ENCODE measurements at places on chromosomes 2 and 18.

- DNase-seq = no peak
Measured at GRCh38 chr2:240809276-240809675, 10.7 kb downstream of the KIF1A start.

GRCh38 chr18:44725300-44726058 lies 44.8 kb downstream of the SETBP1 start:
- peak; percentile 58 for DNase-seq

DNA sequence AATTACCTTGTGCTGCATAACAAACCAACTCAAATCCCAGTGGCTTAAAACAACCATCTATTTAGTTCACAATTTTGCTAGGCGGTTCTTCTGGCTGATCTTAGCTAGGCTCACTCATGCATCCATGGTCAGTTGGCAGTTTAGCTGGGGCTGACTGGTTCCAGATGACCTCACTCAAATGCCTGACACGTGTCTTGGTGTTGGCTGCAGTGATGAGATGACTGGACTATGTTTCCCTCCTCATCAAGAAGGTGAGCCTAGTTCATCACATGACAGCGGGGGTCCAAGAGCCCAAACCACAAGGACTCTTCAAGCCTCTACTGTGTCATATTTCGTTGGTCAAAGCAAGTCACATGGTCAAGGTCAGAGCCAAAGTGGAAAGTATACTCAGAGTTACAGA lies 42.7 kb upstream of the ACTR3 start:
- DNase-seq = no peak

- no peak for DNase-seq
Measured at GRCh38 chr2:15041429-15041837, 408.9 kb downstream of the LRATD1 start.

- no peak for DNase-seq
Measured at GRCh38 chr18:5318061-5318700, 22.7 kb upstream of the ZBTB14 start.

DNA sequence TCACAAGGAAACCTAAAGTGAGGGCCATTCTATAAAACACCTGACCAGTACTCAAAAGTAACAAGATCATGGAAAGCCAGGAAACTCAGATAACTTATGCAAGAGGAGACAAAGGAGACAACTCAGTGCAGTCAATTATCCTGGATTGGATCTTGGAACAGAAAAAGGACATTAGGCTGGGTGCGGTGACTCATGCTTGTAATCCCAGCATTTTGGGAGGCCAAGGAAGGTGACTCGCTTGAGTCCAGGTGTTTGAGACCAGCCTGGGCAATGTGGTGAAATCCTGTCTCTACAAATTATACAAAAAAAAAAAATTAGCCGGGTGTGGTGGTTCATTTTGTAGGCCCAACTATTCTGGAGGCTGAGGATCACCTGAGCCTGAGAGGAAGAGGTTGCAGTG lies 424.5 kb upstream of the SPRED2 start:
- DNase-seq = no peak

DNA sequence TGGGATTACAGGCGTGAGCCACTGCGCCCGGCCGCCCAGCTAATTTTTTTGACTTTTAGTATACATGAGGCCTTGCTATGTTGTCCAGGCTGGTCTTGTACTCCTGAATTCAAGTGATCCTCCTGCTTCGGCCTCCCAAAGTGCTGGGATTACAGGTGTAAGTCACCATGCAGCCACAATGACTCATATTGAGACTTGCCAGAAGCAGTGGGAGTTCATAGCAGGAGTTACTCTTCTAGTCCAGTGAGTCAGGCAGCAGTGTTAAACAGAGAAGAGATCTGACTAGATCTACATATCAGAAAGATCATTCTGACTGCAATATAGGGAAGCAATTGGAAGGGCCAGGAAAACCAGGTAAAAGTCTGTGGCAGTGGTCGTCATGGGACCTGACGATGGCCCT lies 1.5 kb upstream of the FLACC1 start:
- DNase-seq = no peak

DNA sequence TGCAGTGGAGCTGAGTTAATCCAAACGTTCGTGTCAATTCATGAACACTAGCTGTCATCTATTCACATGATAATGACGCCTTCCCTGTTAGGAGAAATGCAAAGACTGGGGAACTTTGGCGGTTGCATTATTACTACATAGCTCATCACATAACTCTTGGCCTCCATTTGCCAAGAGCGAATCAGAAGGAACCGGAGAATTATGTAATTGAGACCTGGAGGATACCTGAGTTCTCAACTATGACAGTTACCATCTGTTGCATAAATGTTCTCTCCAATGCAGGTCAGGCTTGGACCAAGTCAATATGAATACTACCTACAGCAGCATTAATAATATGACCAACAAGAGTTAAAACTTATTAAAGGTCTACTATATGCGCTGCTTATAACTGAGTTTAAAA lies 274.5 kb downstream of the CLIP4 start:
- DNase-seq = no peak

- DNase-seq = no peak
Measured at GRCh38 chr2:40123746-40124145, 328.1 kb downstream of the SLC8A1 start.

- no peak for DNase-seq
Measured at GRCh38 chr2:176599796-176600485, 330.7 kb downstream of the MTX2 start.

- DNase-seq = no peak
Measured at GRCh38 chr2:207160115-207160514, 5.6 kb downstream of the KLF7 start.

DNA sequence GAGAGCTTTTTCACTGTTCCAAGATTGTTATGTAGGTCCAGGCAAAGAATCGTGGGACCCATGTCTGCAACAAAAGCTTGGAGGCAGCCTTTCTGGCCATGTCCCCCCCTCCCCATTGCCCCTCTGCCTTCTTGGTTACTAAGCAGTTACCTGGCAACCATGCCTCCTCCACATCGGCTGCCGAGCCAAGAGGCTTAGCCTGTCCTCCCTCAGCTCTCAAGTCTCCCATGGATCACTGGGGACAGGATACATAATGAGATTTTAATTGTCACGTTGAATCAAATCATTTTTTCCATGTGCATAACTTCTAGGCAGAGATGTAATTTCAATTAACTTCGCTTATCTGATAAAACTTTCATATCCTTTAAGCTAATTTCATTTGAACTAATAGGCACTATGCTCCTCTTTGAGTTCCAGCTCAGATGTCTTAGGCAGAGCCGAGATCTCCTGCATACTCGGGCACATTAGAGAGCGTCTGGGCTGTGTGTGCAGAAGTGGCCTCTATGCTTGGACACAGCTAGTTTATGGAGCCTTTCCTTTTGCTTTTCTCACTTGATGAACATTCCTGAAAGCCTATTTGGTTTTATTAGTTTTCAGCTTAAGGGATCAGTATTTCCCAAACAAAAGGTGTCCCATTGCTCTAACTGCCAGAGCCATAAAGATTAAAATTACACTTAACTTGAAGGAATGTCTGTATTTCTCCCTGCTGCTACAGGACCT lies 80.7 kb downstream of the LYPD1 start:
- DNase-seq = no peak

DNA sequence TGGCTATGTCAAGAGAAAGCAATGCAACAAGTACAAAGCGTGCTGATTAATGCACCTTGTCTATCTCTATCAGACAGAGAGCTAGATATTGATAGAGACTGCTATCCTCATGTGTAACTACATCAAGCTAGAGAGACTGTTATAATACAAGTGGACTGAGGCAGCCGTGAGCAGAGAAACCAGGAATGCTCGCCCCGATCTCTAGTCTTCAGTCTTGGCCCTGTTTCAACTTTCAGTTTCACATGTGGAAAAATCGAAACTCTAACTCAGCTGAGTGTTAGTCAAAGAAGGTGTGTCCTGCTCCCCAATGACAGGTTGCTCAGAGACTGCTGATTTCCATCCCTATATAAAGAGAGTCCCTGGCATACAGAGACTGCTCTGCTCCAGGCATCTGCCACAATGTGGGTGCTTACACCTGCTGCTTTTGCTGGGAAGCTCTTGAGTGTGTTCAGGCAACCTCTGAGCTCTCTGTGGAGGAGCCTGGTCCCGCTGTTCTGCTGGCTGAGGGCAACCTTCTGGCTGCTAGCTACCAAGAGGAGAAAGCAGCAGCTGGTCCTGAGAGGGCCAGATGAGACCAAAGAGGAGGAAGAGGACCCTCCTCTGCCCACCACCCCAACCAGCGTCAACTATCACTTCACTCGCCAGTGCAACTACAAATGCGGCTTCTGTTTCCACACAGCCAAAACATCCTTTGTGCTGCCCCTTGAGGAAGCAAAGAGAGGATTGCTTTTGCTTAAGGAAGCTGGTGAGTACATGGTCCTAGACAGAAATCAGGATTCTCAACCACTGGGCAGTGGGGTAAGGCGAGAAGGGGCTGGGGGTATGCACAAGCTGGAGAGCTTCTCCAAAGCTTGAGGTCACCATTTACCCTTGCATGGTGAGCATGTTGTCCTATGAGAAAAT lies at the start of gene RSAD2:
RSAD2 (plus strand) TSS at position 376 of the 903 bp plus-strand sequence; CDS start at position 400, 24 bp downstream.
- DNase-seq = no peak

DNA sequence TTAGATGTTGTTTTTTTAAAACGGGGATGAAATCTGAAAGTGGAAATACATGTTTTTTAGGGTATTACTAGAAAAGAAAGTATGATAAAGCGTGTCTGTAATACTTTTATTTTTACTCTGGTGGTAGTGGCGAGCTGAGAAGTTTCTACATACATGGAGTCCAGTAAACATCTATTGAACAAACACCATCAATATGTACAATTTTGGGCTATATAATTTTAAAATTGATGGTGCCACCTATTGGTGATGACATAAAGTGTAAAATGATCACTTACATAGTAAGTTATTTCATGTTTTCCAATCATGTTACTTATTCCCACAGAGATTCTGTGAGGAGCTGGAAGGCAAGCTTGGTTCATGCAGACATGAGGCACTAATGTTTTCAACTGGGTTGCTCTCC lies 31.5 kb upstream of the NFE2L2 start:
- no peak for DNase-seq

GRCh38 chr18:54742120-54742519 lies 86.2 kb upstream of the RAB27B start:
- DNase-seq = no peak

DNA sequence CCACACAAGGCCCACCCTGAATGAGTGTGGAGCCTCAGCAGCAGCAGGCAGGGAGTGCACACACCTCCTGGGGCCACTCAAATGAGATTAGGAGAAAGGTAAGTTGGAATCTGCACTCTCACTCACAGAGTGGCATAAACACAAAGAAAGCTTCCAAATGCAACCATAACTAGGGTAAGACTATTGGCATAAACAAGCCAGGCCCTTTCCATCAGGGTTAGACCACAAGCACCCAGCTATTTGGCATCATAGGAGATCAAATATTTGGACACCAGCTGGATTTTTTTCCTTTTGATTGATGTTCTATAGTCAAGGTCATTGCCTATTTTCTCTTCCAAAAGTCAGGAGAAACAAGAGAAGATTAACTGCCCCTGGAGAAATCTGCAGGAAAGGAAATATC lies 471.5 kb downstream of the TXNL1 start:
- no peak for DNase-seq

- DNase-seq = no peak
Measured at GRCh38 chr2:27638037-27638637, 9.3 kb downstream of the GPN1 start.

DNA sequence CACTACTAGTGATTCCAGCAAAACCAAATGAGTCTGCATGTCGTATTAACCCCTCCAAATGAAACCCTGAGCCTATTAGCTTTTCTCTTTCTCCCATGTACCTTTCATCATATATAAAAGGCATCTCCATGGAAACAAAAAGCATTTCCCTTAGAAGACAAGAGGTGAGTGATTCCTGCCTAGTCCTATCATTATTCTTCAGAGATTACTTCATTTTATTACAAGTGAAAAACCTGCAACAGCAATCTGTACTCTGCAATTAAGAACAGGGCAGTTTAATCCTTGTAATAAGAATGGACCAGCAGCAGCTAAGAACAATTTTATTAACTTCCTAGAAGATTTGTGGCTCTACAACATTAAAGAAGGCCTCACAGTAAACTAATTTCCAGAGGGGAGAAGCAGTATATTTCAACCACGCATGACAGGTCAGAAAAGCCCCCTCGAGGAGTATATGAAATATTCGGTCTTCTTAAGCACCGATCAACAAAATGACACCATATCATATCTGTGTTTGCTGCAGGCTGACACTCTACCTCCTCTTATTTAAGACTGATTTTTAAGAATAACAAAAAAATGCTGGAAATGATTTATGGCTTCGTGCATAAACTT lies 132.3 kb upstream of the TFPI start:
- no peak for DNase-seq

DNA sequence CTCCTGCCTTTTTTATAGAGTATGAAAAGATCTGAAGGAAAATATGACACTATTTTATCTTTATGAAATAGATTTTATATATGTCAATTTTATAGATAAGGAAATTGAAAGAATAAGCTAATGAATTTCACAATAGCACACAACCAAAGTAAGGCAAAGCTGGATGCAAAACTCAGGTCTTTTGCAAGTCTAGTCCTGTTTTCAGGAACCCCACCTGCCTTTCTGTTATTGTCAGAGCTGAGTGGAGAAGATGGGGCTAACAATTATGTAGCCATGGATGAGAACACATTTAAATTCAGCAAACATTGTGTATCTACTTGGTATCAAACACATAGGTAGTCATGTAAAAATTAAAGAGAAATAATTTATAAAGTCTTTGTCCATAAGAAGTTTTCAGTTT lies 161.5 kb upstream of the ZEB2 start:
- DNase-seq = no peak

GRCh38 chr2:45285771-45286390 lies 276.6 kb upstream of the SIX2 start:
- no peak for DNase-seq

- DNase-seq = no peak
Measured at GRCh38 chr18:55588111-55588869, at the start of gene TCF4. TCF4 (minus strand) TSS chr18:55588192; CDS start chr18:55587116, 1,076 bp downstream.

DNA sequence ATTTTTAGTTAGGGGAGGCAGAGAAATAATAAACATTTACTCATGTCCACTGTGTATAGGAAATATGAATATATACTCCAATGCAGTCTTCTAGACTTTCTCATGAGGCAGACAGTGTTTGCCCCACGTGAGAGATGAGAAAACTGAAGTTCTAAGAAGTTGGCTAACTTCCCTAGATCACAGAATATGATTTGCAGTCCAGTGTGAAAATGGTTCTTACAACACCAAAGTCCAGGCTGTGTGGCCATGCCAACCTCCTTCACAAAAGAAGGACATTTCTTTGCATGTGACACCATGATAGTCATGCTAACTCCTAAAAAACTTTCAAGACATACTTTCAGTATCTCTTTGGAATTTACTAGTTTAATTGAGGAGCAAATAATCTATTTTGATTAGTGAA lies 143.7 kb downstream of the IRS1 start:
- DNase-seq = no peak

- DNase-seq = no peak
Measured at GRCh38 chr2:200408428-200409316, 101.2 kb downstream of the KCTD18 start.

GRCh38 chr2:29475499-29475898 lies 360.3 kb downstream of the CLIP4 start:
- DNase-seq = no peak

DNA sequence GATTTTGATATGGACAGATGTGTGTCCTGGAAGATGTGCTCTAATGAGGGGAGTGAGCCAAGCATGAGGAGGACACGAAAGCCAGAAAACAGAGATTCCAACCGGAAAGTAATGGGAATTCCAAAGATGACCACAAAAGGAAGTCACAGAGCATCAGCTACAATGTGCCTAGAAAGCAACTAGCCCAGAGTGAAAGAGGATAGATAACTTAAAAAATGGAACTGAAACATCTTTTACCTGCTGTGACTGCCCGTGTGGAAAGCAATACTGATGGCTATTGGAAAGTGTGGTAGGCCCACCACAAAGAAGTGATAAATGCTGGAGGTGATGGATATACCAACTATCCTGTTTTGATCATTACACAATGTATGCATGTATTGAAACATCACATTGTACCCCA lies 21.6 kb downstream of the DNMT3A start:
- DNase-seq = no peak

GRCh38 chr18:23573626-23574431 lies 12.5 kb downstream of the NPC1 start:
- no peak for DNase-seq
